Prostate gland (tissue), 2 donors: ENCODE measurements at places on chromosomes 2 and 18. TPM values are rescaled to one million over a fixed set of nuclear protein-coding genes. Genes with fewer than 3 reads are reported as not detected.

RGPD4 gene
- 0.17 TPM for total RNA-seq

NLRC4 gene
- total RNA-seq = 1.1 TPM

SUCLG1 gene
- 50.3 TPM for total RNA-seq

CPO gene
- not detected for total RNA-seq

- DNase-seq = no peak
Measured at GRCh38 chr2:129766374-129766993, 213.0 kb upstream of the RAB6C start.

- DNase-seq = no peak
Measured at GRCh38 chr2:150280231-150280630, 207.2 kb downstream of the RND3 start.
